Hematopoietic multipotent progenitor cell treated with erythropoietin and hydrocortisone succinate and interleukin-3 and kit ligand, for 17 days (in vitro differentiated cells): ENCODE measurements at places on chromosomes 12 and 14.
A peak's percentile ranks its signal among the peaks of the same experiment; 100 is the strongest.

DNA sequence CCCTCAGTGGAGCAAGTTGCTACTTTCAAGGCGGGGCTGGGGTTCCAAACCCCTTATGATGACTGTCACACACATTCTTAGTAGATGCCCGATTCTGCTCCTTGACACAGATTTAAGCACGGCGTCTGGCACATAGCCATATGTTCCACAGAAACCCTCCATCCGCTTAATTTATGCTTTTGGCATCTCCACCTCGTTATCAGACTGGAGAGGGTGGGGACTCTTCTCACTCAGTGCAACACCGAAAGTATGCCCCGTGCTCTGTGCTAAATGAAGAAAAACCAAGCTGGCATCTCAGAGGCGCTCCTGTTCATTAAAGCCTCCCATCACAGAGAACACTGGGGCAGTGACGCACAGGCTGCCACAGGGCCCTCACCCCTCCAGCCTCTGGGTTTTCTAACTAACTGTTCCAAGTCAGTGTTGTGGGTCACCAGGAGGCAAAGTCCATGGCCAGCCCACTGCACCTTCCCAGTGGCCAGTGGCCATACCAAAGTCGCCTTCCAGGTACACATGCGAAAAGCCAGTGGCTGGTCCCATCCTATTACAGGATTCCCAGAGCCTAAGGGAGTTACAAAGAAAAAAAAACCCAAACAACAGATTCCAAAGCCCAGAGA is 27.3 kb downstream of the CCDC88C start:
- peak; percentile 19 for DNase-seq

- no peak for DNase-seq
These were observed 65.3 kb upstream of the TMEM233 start for GRCh38 chr12:119528241-119528640.

GRCh38 chr14:104927432-104927816 is 2.7 kb downstream of the PLD4 start:
- no peak for DNase-seq

DNA sequence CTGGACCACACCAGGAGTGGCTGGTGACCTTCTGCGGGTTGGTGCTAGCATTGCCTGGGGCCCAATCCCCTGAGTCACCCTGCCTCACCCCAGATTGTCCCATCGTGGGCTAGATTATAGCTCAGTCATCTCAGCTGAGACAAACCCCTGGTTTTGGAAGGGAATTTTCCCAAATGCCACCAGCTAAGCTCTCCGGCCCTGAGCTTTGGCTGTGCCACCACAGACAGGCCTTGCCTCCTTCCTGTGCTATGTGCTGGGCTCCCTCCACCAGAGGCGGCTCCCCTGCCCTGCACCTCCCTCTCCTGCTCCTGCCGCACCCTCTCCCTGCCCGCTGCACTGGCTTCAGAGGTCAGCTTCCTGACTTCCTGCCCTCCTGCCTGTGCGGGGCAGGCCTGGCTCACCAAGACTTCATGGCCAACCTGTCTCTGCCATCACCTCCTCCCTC is 196.3 kb downstream of the TSPAN9 start:
- DNase-seq = no peak

GRCh38 chr12:2794736-2795289 is at the start of gene FKBP4:
Gene FKBP4, plus strand, starts transcription at chr12:2794970. Its CDS starts 170 bp downstream, at chr12:2795140.
- peak; percentile 87 for DNase-seq

DNA sequence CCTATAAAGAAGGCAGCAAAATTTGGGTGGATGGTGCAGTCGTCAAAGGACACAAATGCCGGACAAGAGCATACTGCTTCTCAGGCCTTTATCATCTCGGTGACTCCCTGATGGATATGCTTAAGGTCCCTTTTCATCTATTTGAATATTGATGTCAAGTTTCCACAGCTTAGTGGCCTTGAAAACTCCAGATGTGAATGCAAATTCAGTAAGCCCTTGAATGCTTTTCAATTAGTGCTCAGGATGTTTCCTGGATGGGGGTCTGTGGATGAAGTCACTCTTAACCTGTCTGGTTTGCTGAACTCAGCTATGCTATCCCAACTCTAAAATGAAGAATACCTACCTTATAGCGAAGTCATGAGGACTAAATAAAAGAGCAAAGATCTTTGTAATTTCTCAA is 10.7 kb downstream of the REM2 start:
- no peak for DNase-seq

DNA sequence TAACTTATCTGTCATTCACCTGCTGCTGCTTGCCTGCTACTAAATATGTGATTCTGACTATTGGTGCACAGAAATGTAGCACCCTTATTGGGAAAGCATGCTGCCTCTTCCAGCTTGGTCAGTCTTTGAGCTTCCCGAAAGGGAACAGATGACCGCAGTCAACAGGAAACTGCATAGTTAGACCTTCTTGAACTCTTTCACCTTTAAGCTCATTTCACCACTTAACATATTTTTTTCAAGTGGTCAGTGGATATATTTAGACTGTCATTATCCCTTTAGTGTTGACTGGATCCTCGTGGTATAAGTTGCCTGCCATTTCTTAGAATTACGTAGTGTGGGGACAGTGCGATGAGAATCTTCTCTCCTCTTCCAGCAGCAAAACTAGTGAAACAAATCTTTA is 224.9 kb downstream of the FBXL14 start:
- DNase-seq = no peak

DNA sequence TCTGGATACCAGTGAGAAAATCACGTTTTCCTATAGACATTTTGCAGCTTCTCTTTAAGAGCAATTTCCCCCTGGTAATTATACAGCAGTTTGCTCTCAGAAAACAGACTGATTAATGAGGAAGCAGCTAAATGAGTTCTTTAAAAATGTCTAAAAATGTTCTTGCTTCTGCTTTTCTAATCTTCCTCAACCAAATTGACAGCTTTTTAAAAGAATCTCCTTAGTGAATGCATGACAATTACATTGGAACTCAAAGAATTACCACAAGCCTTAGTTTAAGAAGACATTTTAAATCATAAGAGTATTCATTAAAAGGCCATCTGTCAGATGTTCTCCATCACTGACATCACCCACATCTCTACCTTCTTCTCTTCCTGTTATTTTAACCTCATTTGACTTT is 135.8 kb upstream of the PLXNC1 start:
- no peak for DNase-seq

GRCh38 chr12:89468017-89468416 is 56.6 kb downstream of the GALNT4 start:
- no peak for DNase-seq
